ENCODE measurements at places on chromosomes 4 and X. TPM values are rescaled to one million over a fixed set of nuclear protein-coding genes. Genes with fewer than 3 reads are reported as not detected.

CTAG1A gene
- total RNA-seq: not detected

SLC38A5 gene
- 1.1 TPM for total RNA-seq

MUC7 gene
- not detected for total RNA-seq

ENPP6 gene
- total RNA-seq: 0.14 TPM

TBC1D9 gene
- 33.6 TPM for total RNA-seq

RTL3 gene
- not detected for total RNA-seq

Measured in motor neuron (in vitro differentiated cells).